Activated CD4-positive, alpha-beta memory T cell treated with anti-CD3 and anti-CD28 coated beads, Interleukin-2, amount 10 ng/mL, durations not matched to agents 7 days and 5 days (primary cell): ENCODE measurements at places on chromosomes 4 and X.

DNA sequence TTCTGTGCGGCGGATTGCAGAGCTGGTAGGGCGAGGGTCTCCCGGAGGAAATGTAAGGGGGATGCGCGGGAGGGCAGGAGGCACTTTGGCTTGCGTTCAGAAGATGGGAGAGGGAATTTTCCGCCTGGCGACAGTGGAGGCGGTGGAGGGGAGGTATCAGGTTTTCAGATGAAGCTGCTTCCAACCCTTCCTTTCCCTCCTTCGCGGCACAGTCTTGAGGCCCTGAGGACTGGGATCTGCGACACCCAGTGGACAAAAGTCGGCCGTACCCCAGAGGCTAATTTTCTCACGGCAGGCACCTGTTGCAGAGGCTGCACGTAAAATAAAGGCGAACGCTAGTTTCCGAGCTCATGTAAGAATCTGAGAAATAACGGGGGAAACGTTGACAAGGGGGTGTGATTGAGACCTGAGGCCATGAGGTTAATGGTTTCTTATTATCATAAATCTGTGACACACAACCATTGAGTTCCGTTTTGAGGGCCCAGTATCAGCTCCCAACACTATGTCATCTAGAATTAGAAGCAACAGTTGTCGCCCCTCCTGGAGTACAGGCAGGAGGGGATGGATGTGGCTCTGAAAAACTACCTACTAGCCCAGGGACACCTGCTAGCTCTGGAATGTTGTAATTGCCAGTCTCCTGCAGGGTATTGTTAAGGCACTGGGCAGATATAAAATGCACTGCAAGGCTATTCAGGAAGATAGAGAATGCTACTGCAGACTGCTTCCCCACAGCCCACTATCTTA is 1.1 kb downstream of the ZCCHC18 start:
- DNase-seq = peak; percentile 61

GRCh38 chr4:16262188-16262587 is 35.9 kb upstream of the TAPT1 start:
- no peak for DNase-seq

GRCh38 chrX:40175511-40176350 is 78.0 kb upstream of the BCOR start:
- DNase-seq = peak; percentile 81

DNA sequence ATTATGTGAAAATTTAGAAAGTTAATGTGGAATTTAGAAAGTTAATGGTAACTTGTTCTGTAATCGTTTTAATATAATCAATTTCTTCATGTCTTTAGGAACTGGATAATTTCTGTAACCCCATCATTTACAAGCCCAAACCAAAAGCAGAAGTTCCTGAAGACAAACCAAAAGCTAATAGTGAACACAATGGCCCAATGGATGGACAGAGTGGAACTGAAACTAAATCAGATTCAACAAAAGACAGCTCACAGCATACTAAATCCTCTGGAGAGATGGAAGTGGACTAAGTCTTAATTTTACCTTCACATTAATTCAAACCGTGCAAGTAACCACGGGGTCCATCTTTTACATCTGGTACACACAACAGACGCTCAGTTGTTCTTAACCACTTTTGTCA is 48.1 kb upstream of the PLK4 start:
- no peak for DNase-seq

DNA sequence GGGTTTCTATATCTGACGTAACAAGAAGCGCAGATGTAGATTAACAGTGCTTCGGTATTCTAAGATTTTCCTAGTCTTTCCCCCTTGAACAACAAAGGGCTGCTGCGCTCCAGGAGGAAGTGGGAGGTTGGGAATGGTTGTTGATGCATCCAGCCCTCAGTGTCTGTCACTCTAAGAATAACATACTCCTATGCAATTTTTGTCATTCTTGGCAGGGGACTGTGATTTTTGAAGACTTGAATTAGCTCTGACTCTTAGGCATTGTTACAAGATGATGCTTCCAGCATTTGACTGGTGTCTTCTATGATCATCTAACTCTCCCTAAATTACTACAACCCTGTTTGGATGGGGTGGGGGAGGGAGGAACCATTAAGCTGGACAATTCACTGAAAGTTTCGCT is 394.2 kb downstream of the ARHGAP24 start:
- DNase-seq = no peak

DNA sequence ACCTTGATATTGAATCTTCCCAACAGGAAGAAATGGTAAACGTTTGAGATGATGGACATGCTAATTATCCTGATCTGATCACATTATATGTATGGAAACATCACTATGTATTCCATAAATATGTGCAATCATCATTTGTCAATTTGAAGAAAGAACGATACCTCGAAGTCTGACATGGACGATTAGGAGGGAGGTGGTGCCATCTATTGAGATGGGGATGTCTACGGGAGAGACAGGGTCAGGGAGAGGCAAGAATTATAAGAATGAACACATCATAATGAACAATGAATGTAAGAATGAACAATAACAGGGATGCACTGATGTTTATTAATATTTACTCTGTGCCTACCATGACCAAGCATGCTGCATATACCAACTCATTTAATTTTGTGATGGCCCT is 93.7 kb upstream of the SOD3 start:
- no peak for DNase-seq

DNA sequence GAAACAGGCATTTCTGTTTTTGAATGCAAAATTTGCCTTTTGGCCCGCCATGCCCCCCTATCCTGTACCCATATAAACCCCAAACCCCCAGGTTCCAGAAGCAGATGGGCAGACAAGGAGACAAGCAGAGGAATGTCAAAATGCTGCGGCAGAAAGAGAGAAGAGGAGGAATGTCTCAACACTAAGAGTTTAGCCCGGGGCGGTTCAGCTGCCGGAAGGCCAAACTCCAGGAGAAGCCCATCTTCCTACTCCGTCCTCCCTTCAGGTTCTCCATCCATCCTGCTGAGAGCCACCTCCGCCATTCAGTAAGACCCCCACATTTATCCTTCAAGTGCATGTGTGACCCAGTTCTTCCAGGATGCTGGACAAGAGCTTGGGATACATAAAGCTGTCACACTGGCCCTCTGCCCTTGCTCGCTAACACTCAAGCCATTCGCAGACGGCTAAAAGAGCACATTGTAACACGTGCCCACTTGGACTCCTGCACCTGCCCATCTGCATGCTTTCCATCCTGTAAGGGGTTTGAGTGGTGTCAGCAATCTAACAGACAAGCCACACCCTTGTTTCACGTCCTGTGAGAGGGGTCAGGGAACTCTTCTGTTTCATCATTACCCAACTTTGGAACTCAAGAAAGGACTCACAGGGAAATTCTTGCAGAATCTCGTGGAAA is 31.3 kb downstream of the TLR10 start:
- DNase-seq = no peak
